ENCODE measurements at places on chromosomes 4 and X.

GRCh38 chr4:66169341-66169740 is 499.1 kb upstream of the EPHA5 start:
- no peak for DNase-seq

DNA sequence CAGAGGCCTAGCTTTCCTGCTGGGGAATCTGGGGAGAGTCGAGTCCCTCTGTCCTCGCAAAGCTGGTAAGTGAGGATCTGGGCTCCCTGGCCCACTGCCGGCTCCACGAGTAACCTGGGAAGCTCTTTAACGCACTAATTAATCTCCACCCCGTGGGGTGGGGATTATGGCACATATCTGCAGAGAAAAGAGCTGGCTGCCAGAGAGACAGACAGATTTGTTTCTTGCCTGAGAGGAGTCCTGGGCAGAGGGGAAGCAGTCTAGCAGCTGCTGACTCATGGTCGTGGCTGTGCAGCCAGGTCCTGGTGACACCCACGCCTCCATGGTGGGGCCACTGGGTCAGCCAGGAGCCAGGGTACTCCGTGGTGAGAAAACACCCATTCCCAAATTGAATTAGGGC is 14.0 kb downstream of the SORCS2 start:
- DNase-seq: no peak

GRCh38 chr4:107719207-107719921 is 670 bp downstream of the PAPSS1 start:
- DNase-seq: no peak

DNA sequence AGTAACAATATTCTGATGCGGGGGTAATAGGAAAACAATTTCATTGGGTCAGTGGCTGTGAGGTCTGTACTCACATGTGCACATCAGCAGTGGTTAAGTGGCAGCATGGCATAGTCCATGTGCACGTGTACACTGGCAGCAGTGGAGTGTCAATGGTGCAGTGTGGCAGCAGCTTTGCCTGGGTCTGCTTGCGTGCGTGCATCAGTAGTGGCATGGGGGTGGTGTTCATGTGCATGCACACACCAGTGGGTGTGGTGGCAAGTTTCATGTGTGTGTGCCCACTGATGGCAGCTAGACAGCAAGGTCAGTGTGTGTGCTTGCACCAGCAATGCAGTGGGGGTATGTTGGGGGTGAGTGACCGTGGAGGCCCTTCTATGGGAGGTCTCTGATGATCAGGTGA is 581.6 kb upstream of the KLHL4 start:
- no peak for DNase-seq

GRCh38 chr4:111136438-111136837 is 513.6 kb upstream of the PITX2 start:
- DNase-seq: no peak

- DNase-seq: no peak
Measured at GRCh38 chr4:38582889-38583470, 81.0 kb upstream of the KLF3 start.

DNA sequence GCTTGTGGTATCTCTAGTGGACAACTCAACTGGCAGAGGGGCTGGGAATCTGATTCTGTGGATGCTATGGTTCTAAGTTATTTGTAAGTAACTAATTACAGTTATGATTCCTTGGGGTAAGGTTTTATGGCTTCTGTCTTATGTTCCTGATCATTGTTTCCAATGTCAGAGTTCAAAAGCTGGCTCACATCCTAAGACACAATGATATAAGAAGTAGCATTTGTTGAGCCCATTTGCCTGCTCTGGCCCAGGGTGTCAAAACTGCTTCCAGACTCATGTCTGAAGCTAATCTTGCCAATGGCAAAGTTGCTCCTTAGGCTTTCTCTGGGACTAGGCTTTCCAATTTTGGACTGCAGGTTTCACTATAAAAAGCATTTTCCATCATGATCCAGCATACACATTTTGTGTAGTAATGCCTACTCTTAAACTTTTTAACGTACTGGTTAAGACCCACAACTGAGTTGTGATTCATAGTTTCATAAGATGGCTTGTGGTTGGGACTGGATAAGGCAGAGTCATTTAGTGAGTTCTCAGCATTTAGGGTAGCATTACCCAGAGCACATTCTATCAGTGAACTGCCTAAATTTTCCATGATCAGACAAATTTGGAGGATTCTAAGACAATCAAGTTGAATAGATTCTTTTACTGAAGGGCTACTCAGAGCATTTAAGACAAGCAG is 50.0 kb downstream of the CCNI start:
- DNase-seq: no peak

DNA sequence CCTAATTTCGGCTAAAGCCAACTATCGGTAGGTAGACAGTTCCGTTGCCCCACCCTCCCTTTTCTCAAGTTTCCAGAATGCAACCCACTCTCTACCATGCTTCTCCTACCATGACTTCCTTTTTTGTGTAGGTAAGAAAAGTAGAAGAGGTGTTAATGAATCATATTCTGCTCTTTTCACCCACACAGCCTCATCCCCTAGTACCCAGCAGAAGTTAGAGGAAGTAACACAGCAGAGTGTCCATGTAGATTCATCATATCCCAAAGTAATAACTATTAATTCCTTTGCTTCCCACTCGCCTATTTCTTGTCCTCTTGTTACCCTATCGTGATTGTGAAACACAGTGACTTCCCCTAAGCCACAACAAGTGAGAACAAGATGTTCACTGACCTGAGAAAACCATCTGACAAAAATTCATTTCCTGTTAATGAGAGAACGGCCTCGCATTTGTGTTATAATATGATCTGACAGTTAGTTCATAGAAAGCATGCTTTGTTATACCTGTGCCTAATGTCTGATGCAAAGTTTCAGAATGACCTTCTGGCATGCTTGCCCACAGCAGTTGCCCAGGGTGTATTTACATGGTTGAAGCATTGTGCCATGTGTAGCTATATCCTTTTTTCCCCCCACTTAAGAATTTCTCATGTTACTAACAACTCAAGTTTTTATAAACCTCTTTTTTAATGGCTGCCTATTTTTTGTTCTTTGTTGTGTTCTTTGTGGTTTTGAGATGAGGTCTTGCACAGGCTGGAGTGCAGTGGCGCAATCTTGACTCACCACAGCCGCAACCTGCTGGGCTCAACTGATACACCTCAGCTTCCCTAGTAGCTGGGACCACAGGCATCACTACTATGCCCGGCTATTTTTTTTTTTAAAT is 185.6 kb downstream of the RAP1GDS1 start:
- no peak for DNase-seq

DNA sequence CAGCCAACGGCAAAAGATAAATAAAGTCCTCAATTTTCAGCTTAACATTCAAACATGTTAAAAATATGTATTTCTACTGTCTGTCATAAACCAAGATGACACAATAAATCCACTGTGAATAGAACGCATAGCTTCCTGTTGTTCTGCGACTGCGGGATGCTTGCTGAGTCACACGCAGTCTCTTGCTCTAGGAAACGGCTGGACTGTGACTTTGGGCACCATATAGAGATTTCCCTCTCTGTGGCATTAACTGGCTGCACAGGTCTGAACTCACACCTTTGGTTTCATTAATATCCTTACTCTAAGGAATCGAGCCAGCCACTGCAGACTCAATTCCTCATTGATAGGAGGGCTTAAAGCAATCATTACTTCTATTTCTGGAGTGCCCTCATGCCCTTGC is 8.4 kb downstream of the BEND4 start:
- DNase-seq: no peak
